Erythroblast (primary cell): ENCODE measurements at places on chromosomes 12 and 14.

GRCh38 chr14:56367416-56367815 lies 212.2 kb upstream of the TMEM260 start:
- no peak for DNase-seq

- no peak for DNase-seq
These were observed 640 bp upstream of the ZFYVE1 start for GRCh38 chr14:73027546-73027945.

DNA sequence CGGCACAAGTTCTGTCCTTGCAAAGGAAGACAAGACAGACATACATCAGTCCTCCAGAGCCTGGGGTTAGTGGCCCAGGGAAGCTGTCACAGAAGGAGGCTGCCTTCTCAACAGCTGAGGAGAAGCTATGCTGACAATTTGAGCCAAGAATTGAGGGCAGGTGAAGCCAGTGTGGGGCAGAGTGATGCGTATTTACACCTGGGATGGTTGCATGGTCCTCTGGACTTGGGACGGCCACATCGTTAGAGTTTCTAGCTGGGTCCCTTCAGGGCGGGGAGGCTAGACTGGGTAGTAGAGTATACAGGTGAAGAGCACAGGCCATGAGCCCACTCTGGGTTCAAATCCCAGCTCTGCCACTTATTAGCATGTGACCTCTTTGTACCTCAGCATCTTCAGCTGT lies 16.5 kb downstream of the KRT85 start:
- DNase-seq = no peak

GRCh38 chr12:58500399-58500798 lies 419.9 kb downstream of the LRIG3 start:
- DNase-seq = no peak

GRCh38 chr12:26630546-26631027 lies 202.4 kb downstream of the ITPR2 start:
- DNase-seq = no peak

DNA sequence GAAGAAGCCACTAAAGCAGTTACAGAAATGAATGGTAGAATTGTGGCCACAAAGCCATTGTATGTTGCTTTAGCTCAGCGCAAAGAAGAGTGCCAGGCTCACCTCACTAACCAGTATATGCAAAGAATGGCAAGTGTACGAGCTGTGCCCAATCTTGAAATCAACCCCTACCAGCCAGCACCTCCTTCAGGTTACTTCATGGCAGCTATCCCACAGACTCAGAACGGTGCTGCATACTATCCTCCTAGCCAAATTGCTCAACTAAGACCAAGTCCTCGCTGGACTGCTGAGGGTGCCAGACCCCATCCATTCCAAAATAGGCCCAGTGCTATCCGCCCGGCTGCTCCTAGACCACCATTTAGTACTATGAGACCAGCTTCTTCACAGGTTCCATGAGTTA lies 21.5 kb upstream of the SRGAP1 start:
- no peak for DNase-seq

- no peak for DNase-seq
These were observed 64.9 kb downstream of the GPHN start for GRCh38 chr14:66572826-66573225.

GRCh38 chr14:60915781-60916180 lies 65.1 kb downstream of the TRMT5 start:
- no peak for DNase-seq

- DNase-seq = no peak
These were observed 138.5 kb upstream of the SYT1 start for GRCh38 chr12:78725951-78726580.

DNA sequence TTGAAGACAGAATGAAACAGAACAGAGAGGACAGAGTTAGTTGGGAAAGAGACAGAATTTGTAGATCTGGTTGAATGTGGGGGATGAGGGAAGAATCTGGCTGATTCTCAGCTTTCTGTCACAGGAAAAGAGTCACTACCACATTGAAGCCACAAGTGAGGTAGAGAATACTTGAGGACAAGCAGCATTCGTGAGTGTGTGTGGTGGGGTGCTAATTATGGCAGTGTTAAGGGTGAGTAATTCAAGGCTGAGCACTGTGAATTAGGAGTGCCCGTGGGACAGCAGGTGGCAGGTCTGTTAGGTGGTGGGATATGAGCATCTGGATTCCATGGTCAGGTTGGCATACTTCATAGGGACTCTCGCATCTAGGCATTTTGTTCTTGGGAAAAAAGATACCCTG lies 347.4 kb upstream of the PRICKLE1 start:
- DNase-seq = no peak

DNA sequence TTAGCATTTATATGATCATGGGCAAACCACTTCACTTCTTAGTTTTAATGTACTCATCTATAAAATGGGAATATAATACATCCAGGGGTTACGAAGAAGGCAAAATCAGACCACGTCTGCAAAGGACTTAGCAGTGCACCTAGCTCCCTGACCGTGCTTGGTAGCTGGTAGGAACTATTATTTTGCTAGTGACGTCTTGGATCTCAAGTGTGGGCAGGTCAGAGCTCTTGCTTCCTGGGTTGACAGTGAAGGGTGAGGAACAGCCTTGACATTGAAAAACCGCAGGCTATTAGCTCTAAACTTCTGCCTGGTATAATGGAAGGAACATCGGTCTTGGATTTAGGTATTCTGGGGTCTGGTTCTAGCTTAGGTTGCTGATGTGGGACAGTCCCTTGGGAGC lies 89.3 kb upstream of the MED13L start:
- DNase-seq = no peak

DNA sequence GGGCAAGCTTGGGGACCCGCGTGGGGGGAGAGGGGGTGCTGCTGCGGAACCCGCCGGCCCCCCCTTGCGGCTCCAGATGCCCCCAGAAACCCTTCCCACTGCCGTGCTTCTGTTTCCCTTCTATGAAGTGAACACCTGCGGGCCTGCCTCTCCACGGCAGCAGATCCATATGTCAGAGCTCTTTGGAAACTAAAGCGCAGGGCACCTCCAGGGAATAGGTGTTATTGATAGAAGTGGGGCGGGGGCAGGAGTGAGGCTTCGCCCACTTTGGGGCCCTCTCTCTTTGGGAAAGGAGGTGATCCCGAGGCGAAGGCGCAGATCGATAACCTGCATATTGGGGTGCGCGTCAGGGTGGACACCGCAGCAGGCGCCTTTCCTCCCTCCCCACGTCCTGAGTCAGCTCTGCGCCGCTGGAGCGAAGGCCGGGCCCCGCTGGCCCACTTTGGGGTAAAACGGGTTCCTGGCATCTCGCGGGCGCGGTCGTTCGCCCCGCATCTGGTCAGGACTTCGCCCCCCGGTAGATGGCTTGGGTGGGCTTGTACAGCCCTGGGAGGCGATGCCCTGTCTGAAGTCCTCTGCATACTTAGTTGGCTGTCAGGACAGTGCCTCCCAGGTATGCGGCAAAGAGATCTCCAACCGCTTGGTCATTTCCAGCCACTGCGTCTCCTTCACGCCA lies 524 bp downstream of the KMT5A start:
- DNase-seq = peak; percentile 77

DNA sequence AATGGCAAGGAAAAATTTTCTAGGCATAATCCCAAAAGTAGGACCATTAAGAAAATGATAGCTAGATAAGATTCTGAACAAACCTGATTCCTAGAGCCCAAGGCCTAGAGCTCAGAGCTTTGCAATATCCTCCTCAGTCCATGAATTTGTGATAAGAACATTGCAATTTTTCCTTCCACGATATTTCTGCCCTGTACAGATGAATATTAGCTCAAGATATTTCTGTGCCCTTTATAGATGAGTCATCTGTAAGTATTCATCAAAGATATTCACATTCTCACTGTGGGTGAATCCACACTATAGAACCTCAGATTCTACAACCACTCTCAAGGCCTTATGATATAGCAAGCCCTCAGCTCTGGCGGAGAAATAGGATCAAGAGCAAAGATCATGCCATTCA lies 37.5 kb downstream of the EAPP start:
- no peak for DNase-seq

GRCh38 chr12:53076461-53076860 lies 2.7 kb downstream of the SPRYD3 start:
- no peak for DNase-seq

DNA sequence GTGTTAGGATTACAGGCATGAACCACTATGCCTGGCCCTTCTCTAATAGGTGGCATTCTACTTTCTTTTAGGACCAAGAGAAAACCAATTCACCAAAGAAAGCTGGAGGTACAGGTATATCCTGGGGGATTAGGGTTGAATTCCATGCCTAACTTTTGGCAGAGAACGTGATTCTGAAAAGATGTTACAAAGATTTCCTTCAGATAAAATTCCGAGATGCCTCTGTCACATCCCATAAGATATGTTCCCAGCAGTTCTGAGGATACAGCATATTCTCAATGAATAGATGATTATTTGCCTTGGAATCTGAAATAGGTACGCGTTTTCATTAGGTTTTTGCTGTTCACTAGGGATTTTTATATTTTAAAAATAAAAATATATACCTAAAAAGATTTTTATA lies 111.9 kb upstream of the KRAS start:
- no peak for DNase-seq

GRCh38 chr12:43315961-43316360 lies 236.0 kb downstream of the ADAMTS20 start:
- no peak for DNase-seq

DNA sequence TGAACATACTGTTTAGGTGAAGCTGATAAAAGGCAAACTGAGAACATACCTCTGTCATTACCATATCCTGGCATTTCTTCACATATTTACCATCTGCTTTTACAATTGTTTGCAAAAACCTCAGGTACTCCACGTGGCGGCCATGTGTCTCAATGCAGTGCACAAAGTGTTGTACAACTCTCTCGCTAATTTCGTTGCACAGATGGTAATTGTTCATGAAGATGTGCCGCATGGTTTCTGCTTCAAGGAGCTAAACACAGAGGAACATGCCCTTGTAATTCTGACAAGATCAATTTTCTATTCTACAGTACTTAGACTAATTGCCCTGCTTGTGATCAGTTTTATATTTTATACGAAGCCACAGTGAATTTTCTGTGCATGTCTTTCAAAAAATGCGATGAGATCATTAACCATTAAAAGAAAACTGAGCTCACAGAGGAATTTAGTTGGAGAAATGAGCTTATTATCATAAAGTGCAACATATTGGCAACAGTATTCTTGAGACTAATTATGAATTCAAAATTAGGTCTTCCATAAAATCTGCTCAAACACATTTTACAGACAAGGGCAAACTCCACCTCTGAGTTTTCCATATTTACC lies 233.8 kb downstream of the ITPR2 start:
- no peak for DNase-seq

- no peak for DNase-seq
These were observed 72.2 kb downstream of the SPTB start for GRCh38 chr14:64807551-64807950.

DNA sequence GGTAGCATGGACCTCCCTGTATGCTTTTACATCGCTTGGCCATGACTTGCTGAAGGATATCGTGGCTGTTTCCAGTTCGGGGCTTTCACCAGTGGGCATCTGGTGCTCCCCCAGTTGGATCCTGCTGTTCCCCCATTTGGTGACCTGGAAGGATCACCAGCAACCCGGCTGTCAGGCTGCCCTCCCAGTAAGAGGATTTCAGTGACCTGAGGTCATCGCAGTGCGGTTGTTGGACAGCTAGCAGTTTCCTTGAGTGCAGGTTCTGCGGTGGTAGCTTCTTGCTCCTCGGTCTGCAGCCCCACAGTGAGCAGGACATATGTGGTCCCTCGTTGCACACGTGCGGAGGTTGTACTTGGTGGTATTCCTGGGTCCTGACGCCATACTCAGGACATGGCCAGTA lies 58.7 kb downstream of the TMEM132C start:
- no peak for DNase-seq

- DNase-seq = peak; percentile 75
These were observed 15.6 kb upstream of the C14orf180 start for GRCh38 chr14:104563742-104564615.

DNA sequence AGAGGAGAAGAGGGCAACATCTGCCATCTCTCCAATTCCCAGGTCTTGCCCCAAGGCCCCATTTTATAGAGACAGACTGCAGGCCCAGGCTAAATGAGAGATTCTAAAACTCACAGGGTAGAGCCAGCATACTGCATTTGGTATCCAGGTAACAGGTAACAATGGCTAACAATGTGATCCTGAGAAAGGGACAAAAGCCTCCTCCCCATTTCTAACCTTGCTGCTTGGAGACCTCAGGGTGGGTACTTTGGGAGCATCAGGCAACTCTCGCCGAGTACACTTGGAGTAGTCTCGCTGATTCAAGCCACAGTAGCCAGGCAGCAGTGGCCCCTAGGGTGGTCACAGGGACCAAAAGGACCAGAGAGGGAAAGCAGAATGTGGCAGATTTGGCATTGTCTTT lies 162.6 kb upstream of the PLEKHA5 start:
- DNase-seq = no peak

- no peak for DNase-seq
These were observed 1.5 kb downstream of the TSHR start for GRCh38 chr14:80956922-80957321.

DNA sequence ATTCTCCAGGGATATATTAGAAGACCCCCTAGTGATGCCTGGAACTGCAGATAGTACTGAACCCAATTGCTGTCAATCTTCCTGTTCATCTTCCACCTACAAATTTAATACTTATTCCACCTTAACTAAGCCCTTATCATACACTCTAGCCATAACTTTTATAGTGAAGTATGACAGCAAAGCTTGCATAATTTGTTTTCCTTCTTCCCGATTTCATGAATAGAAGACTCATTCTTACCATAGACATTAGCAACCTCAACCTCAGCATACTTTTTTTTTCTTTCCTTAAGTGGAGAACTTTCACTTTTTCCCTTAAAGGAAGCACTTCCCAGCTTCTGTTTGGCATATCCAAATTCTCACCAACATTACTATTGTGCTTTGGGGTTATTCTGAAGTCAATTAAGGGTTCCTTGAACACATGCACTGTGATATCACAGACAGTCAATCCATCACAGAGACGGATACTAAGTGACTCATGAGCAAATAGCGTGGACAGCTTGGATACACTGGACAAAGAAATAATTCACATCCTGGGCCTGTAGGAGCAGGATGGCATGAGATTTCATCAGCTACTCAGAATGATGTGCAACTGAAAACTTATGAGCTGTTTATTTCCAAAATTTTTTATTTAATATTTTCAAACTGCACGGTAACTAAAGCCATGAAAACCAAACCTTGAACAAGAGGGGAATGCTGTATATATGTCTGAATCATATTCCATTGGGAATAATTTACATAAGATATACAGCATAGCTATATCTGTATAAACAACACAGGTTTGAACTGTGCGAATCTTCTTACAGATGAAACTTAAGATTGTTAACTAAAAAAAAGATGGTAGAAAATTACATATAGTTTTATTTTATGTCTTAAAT lies 63.9 kb downstream of the SYT1 start:
- no peak for DNase-seq

DNA sequence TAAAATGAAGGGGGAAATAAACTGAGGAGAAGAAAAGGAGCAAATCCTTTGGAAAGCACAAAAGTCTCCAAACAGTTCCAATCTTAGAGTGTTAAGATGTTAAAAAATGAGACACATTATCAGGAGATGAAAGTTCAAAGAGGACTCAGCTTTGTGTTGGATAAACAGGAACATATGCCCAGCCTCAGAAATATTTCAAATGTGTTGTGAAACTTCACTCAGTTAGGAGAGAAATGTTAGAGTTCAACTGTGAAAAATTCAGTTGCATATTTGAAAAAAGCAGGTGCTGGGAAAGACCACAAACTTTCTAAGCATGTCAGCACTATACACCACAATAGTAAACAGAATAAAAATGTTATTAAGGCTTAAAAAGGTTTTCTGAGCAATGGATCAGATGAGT lies 136.8 kb upstream of the PRKD1 start:
- DNase-seq = no peak
